ENCODE measurements at places on chromosomes 12 and 14. TPM values are rescaled to one million over a fixed set of nuclear protein-coding genes. Genes with fewer than 3 reads are reported as not detected.

Gene AVPR1A
- 0.84 TPM for polyA plus RNA-seq

Gene TNFRSF1A
- 122 TPM for polyA plus RNA-seq

Gene AQP6
- 0.49 TPM for polyA plus RNA-seq

Gene SLCO1B1
- polyA plus RNA-seq, result not detected

DNA sequence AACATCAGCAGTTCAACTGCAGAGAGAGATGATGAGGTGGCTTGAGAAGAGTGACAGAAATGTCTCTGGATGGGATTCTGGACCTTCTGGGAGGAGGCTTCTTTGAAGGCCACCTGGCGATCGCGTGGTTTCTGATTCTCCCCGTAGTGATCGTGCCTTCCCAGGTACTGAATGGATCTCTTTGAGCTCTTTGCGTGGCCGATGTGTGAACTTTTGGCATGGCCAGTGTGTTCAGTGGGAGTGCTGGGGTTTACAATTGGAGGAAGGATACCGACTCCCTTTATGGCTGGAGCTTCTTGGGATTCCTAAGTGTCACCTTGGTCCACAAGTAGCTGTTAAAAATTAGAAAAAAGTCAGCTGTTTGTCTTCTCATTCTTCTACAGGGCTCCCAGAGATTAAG is 374.7 kb downstream of the C12orf75 start:
- no peak for DNase-seq

DNA sequence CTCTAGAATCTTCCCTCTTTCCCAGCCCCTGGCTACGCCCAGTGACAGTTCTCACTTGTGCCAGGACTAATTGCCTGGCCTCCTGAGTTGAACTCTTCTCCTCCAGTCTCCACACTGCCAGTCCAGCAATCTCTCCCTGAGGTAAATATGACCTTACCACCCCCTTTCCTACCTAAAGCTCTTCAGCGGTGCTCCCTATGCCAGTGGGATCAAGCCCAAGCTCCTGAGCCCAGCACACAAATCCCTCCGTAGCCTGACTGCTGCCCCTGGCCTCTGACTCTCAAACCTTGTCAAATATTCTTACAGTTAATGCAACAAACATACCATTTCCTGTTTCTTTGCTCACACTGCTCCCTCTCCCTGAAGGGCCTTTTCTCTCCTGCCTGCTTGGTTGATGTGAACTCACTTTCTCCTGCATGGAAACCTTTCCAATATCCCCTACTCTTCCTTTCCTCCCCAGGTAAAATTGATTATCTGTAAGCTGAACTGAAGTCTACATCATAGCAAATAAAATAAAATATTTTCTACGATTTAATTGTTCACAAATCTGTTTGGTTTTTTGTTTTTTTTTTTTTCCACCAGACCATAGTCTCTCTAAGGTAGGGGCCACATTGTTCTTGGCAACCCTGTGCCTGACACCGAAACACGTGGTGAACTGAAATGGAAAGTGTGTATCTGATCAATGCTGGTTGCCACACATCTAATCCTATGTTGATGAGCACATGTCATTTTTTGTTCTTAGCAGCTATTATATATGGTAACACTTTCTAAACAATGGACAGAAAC is 147.5 kb downstream of the SLC38A6 start:
- no peak for DNase-seq

- peak; percentile 47 for DNase-seq
These were observed 116.7 kb downstream of the CACNA1C start for GRCh38 chr12:2169489-2169888.
